Kasumi-1 (cell line): ENCODE measurements at places on chromosomes 13 and 19.
A peak's percentile ranks its signal among the peaks of the same experiment; 100 is the strongest.

GRCh38 chr19:33132021-33132420, at the start of gene WDR88:
WDR88 (plus strand) TSS chr19:33132114; CDS start chr19:33132170, 56 bp downstream.
- DNase-seq = no peak

DNA sequence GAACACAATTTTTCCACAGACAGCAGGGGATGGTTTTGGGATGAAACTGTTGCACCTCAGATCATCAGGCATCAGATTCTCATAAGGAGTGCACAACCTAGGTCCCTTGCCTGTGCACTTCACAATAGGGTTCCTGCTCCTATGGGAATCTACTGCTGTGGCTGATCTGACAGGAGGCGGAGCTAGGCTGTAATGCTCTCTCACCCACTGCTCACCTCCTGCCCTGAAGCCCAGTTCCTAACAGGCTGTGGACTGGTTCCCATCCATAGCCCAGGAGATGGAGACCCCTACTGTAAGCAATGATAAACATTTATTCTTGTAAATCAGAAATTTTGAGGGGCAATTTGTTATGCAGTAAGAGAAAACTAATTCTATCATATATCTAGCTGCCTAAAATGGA, 1234.7 kb downstream of the SLITRK1 start:
- DNase-seq = no peak

DNA sequence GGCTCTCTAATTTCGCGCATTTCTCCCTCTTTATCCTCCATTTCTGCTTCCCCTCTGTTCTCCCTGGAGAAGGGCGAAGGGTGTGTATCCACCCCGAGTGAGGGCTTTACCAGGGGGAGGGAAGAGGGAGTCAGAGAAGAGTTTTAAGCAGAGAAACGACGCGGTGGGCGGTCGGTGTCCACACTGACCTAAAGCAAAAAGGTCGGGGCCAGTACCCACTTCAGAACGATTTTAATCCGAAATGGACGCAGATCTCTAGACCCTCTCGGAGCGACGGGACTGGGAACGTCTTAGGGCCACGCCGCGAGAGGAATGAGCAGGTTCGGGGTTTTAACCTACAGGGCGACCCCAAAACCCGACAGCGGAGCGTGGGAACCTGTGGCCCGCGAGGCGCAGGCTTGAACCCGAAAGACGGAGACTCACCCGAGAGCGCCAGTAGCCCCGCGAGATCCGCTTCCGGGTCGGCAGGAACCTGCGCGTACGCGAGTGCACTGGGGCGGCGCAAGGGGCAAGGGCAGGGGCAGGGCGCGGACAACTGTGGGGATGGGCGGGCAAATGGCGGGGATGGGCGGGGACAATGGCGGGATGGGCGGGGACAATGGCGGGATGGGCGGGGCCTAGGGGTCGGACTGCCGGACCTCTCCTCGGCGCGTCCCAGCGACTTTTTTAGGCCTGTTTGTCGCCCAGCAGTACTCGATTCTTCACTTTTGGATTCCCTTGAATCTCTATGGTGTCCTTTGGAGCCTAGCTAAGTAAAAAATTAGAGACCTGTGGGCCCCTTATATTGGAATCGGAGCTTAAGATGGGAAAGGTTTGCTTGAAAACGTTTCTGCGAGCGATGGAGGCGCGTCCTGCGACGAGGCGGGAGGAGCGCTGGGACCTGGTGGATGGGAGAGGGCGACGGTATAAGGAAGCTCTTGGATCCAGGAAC, at the start of gene ZNF677:
ZNF677 (minus strand) TSS at position 463 of the 931 bp plus-strand sequence. CDS start 3,323 bp downstream, outside the sequence.
- DNase-seq = no peak

GRCh38 chr19:35162471-35163326, 8.2 kb downstream of the FXYD5 start:
- no peak for DNase-seq

DNA sequence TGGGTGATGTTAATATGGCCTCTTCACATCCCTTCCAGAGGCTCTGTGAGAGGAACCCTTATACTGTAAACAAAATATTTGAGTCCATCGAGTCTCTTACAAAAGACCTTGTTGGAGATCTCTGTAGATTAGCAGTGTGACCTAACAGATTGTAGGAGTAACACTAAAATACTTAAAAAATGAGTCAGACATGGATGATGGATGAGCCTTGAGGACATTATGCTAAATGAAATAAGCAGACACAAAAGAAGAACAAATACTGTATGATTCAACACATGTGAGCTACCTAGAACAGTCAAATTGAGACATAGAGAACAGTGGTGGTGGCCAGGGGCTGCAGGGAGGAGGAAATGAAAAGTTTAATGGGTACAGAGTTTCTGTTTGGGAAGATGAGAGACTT, 152.2 kb upstream of the UBL3 start:
- DNase-seq = no peak

DNA sequence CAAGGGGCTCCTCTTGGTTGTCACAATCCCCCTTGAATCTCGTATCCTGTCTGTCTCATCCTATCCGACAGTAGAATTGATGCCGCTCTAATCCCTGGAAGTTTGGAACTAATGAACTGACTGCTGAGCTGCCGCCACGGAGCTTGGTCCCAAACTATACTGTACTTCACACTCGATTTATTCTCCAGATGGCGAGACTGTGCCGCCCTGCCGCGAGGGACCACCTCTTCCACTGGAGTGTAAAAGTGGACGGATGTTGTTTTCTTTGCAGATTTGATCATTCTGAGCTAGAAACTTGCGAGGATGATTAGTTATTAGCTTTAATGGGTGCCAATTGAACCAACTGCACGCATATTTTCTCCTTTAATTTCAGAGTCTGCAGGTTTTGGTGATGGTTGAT, 117.2 kb downstream of the ZIC5 start:
- DNase-seq = no peak

DNA sequence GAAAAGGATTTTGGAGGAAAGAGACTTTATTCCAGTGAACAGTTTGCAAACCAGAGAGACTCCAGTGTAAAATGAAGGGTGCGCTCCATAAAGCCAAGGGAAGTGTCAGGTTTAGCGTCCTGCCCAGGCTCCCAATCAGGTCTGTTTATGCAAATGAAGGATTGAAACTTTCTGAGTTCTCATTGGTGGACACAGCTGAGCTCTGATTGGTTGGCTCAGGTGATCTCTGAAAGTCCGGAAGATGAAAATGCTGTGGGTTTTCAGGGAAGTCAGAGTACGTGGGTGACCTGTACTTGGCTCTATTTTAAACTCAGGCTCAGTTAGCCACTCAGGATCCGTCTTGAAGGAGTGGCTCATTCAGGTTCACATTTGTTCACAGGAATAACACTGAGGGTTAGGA, 28.7 kb upstream of the CD33 start:
- DNase-seq = no peak

- peak; percentile 83 for DNase-seq
Observed at GRCh38 chr19:58182989-58183816, at the start of gene ZNF274. ZNF274 (plus strand) TSS chr19:58183061; CDS start chr19:58183966, 905 bp downstream.

- no peak for DNase-seq
Observed at GRCh38 chr19:58248886-58249285, 20.2 kb downstream of the ZNF544 start.

- peak; percentile 64 for DNase-seq
Observed at GRCh38 chr19:47109541-47110375, 3.8 kb downstream of the ZC3H4 start.

- no peak for DNase-seq
Observed at GRCh38 chr19:34500656-34501120, 19.1 kb downstream of the WTIP start.
